ENCODE measurements at places on chromosomes 2 and 18. TPM values are rescaled to one million over a fixed set of nuclear protein-coding genes. Genes with fewer than 3 reads are reported as not detected.

Gene DSC1
- total RNA-seq: not detected

DNA sequence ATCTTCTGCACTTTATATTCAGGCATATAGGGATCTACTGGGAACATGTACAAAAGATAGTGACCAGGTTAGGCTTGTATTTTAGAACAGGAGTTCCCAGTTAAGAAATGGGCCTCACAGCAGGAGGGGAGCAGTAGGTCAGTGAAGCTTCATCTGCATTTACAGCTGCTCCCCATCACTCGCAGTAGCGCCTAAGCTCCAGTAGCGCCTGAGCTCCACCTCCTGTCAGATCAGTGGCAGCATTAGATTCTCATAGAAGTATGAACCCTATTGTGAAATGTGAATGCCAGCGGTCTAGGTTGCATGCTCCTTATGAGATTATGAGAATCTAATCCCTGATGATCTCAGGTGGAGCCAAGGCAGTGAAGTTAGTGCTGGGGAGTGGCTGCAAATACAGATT is 224.4 kb upstream of the CYRIA start:
- no peak overlapping the region for H3K27ac ChIP-seq
- H3K27me3 ChIP-seq: no peaks in the 10 kb centered on the region
- no peaks in the 10 kb centered on the region for H3K36me3 ChIP-seq
- H3K4me3 ChIP-seq: no peak overlapping the region
- no peak for DNase-seq

Gene SEMA4C
- total RNA-seq: 25.9 TPM

Gene GLI2
- 17.2 TPM for total RNA-seq

DNA sequence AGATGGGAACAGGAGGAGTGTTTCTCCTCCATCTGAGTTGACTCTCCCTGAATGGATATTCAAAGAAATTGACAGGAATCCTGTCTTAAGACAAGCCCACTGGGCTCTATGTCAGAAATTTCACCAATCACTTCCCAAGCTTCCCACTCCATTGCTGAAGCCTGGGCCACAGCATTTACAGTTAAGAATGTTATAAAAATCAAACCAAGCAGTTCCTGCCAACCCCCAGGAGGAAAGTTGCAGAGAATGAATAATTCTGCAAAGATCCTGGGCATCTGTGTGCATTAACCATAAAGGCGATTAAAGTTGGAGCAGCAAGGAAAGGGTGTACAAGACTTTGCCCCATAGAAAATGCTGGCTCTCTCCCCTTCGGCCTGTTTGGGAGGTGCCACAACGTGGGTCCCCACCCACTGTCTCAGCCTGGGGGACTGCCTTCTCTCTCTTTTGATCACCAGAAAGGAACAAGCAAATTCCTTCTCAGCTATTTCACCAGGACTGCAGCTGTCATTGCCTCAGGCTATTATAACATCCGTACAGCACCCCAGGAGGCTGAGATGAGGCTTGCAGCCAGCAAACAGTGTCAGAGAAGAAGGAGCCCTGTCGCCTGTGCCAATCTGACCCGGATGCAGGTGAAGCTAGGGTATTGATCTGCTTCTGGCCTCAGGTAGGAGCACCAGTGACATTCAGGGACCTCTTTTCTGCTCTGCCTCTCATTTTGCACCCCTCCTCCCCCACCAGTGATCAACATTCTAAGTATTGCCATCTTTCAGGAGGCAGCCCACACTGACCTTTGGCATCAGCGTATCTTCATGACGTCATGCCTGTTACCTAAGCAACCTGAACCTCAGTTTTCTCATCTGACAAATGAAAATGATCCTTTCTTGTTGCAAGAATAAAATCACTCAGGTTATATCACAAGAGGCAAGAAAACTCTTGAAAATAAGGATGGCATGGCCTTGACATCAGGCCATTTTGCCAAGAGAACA is 219.0 kb downstream of the SH3BP4 start:
- no peak for DNase-seq
- H3K4me1 ChIP-seq: no peaks in the 10 kb centered on the region
- no peaks in the 10 kb centered on the region for H3K36me3 ChIP-seq
- H3K27ac ChIP-seq: no peak overlapping the region
- no peak overlapping the region for H3K4me3 ChIP-seq

Gene RNF181
- 101 TPM for total RNA-seq

DNA sequence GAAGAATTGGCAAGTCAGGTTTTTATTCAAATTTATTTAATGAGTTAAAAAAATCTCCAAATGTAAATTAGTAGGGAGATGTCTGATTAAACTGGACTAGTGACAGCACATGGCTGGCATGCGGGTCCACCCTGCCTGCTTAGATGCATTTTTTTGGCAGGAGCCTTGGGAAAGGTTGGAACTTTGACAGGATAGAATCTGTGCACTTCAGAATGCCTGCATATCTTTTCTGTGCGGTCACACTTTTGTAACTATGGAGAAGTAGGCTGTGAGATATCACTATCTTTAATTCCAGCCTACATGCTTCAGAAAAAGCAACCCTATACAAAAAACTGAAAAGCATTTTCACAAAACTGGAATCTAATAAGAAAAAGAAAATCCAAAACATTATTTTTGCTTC is 317.8 kb downstream of the MBD2 start:
- no peaks in the 10 kb centered on the region for H3K36me3 ChIP-seq
- H3K27me3 ChIP-seq: no peaks in the 10 kb centered on the region
- no peak overlapping the region for H3K4me3 ChIP-seq
- H3K4me1 ChIP-seq: no peaks in the 10 kb centered on the region
- no peak overlapping the region for H3K27ac ChIP-seq

Gene MEP1B
- not detected for total RNA-seq

Gene RAB6C
- not detected for total RNA-seq

- H3K4me1 ChIP-seq: peaks cover 3% of the 10 kb centered on the region
- no peaks in the 10 kb centered on the region for H3K27me3 ChIP-seq
Measured at GRCh38 chr2:160139991-160140390, 60.1 kb downstream of the ITGB6 start.

- no peak overlapping the region for H3K27ac ChIP-seq
- H3K36me3 ChIP-seq: no peaks in the 10 kb centered on the region
- no peak overlapping the region for H3K4me3 ChIP-seq
- no peak for DNase-seq
- H3K4me1 ChIP-seq: no peaks in the 10 kb centered on the region
Measured at GRCh38 chr2:166057370-166058164, 70.3 kb downstream of the SCN1A start.

Gene CYB5A
- total RNA-seq: 508 TPM

Gene DSG4
- not detected for total RNA-seq

Gene SGPP2
- 28.2 TPM for total RNA-seq

DNA sequence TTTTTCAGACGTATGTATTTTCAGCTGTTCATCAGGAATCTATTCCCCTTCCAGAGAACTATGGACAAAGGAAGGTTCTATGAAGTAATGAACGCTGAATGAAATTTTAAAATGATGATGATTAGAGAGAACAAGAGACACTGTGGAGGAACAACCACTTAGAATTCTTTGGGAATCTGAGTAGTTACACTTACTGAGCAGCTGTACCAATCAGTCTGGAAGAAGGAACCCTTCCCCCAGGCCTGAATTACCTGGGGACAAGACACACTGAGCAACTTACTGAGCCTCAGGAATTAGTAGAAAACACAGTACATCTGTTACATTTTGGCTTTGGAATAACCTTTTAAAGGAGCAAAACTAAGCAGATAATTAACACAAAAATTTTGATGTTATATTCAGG is 1.9 kb downstream of the MSTN start:
- H3K27me3 ChIP-seq: no peaks in the 10 kb centered on the region
- no peak for DNase-seq
- no peak overlapping the region for H3K4me3 ChIP-seq
- H3K27ac ChIP-seq: no peak overlapping the region

DNA sequence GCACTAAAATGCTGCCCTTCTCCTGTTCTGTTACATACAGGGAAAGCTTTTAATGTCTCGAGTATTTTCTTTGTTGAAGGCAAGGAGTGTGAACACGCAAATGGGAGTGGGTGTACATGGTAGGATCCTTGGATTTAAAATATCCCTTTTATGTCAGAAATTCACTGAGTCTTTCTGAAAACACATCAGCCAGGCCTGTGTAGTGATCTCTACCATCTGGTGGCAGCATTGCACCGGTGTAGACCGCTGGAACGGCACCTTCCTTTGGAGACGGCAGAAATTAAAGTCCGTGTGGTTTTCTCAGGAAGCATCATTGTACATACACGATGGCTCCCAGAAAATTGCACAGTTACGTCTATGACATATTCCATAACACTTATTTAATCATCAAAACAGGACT is 515.8 kb downstream of the GALR1 start:
- no peak overlapping the region for H3K4me3 ChIP-seq
- H3K36me3 ChIP-seq: no peaks in the 10 kb centered on the region
- peaks cover 3% of the 10 kb centered on the region for H3K4me1 ChIP-seq
- peak; percentile 49 for DNase-seq
- no peak overlapping the region for H3K27ac ChIP-seq

DNA sequence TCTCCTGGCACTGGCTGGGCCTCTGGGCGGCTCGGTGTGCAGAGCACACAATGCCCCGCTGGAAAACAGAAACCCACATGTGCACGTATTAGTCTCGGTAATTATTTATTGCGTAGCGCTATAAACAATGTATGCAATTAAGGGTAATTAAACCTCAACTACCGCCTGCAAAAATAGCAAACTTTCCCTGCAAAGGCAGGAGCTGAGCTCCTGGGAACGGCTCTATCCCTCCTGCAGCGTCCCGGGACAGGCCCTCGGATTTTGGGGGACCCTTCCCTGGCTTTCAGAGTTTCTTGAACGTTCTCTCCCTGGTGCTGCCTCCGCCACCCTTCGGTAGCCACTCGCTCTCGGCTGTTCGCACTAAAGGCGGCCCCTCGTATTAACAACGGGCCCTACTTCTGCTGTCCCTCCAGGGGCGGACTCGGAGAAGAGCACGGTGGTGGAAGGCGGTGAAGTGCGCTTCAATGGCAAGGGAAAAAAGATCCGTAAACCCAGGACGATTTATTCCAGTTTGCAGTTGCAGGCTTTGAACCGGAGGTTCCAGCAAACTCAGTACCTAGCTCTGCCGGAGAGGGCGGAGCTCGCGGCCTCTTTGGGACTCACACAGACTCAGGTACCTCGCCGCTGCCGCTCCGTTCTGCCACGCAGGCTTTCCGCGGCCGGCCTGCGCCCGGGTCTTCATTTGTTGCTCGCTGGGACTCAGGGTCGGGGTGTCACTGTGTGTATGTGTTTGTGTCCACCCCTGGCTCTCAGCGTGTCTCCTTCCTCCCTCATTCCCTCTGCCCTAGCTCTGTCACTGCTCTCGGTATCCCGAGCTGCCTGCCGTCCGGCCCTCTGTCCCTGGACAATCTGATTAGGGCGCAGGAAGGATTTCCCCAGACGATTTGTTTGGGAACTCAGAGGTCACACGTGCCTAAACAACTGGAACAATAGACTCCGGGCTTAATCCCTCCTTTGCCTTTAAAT is 1.2 kb downstream of the DLX1 start:
- peaks cover 99% of the 10 kb centered on the region for H3K27me3 ChIP-seq
- no peak overlapping the region for H3K4me3 ChIP-seq
- H3K36me3 ChIP-seq: no peaks in the 10 kb centered on the region
- H3K27ac ChIP-seq: no peak overlapping the region

Gene VIT
- total RNA-seq: 0.20 TPM

- DNase-seq: no peak
- no peaks in the 10 kb centered on the region for H3K36me3 ChIP-seq
- no peaks in the 10 kb centered on the region for H3K27me3 ChIP-seq
- H3K4me1 ChIP-seq: no peaks in the 10 kb centered on the region
Measured at GRCh38 chr2:151627353-151627752, 106.9 kb downstream of the NEB start.

Gene UGT1A10
- total RNA-seq: not detected

DNA sequence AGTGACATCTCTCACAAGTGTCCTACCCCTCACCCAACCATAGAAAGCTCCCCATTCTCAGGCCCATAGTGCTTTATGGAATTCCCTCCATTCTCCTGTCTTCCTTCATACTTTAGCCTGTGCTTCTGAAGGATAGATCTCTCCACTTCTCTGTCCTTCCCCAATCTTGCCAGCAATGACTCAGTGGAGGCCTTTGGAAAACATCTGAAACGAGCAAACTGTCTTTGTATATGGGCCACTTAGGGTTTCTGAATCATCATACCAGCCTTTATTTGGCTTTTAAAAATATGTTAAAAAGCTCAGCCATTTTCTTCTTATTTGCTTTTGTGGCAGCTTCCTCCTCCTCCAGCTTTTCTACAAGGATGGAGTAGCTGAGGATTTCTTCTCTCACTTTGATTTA is 65.6 kb upstream of the ZNF385B start:
- H3K36me3 ChIP-seq: no peaks in the 10 kb centered on the region
- H3K27ac ChIP-seq: no peak overlapping the region
- DNase-seq: no peak

Gene IL1RL1
- 72.2 TPM for total RNA-seq

DNA sequence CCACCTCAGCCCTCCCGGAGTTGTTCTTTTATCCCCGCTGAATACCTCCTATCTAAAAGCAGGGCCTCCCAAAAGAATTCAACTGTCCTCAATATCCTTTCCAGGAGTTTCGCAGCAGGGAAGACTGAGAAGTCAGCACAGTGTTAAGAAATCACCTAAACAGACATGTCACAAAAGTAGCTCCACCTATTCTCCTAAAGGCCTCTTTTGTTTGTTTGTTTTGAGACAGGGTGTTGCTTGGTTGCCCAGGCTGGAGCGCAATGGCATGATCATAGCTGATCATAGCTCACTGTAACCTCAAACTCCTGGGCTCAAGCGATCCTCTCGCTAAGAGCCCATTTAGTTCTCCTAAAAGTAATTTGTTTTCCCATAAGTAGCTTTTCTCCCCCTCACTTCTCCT is 53.8 kb downstream of the TEX44 start:
- no peak overlapping the region for H3K4me3 ChIP-seq
- H3K4me1 ChIP-seq: peaks cover 37% of the 10 kb centered on the region
- no peak overlapping the region for H3K27ac ChIP-seq
- no peak for DNase-seq
- no peaks in the 10 kb centered on the region for H3K36me3 ChIP-seq

Gene MPP4
- total RNA-seq: not detected

DNA sequence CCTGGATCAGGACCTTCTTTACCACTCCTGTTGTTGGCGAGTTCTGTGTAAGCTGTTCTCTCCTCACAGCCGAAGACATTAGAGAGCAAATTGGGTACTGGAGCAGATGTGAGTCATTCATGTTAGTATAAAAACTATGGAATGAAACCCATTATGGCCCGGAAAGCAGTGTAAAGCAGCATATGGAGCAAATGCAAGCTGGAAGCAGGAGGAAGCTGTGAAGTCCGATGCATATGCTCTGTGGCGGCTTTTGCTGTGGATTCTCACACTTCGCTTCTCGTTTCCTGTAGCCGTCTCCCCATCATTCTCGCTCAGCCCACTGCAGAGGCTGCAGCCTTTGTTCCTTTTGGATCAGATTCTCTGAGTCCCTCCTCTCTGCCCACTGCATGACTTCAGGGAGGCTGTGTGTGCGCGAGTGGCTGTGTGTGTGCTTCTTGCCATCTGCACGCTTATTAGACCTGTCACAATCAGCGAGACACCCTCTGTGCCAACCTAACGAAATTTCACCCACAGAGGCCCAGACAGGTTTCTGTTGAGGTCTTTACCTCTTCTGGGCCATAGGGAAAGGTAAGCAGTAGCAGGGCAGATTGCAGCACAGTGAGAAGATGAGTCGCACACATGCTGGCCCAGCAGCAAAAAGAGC is 3.3 kb upstream of the GALNT14 start:
- H3K36me3 ChIP-seq: no peaks in the 10 kb centered on the region
- H3K4me1 ChIP-seq: peaks cover 21% of the 10 kb centered on the region
- H3K4me3 ChIP-seq: no peak overlapping the region
- peaks cover 22% of the 10 kb centered on the region for H3K27me3 ChIP-seq

- H3K4me1 ChIP-seq: peaks cover 13% of the 10 kb centered on the region
- no peak overlapping the region for H3K4me3 ChIP-seq
- H3K36me3 ChIP-seq: no peaks in the 10 kb centered on the region
- H3K27me3 ChIP-seq: peaks cover 14% of the 10 kb centered on the region
- H3K27ac ChIP-seq: peak overlapping the region; percentile 57
- no peak for DNase-seq
Measured at GRCh38 chr18:74196220-74197119, 48.1 kb downstream of the TIMM21 start.
